Stimulated activated CD4-positive, alpha-beta T cell treated with anti-CD3 and anti-CD28 coated beads, Interleukin-1b, Interleukin-23, amount 100 ng/mL, for 24 hours (primary cell): ENCODE measurements at places on chromosomes 1 and 21.

- DNase-seq, result no peak
Measured at GRCh38 chr1:236206548-236206947, 64.2 kb downstream of the GPR137B start.

GRCh38 chr1:171954361-171954760, 113.1 kb downstream of the DNM3 start:
- DNase-seq, result no peak

- DNase-seq, result no peak
Measured at GRCh38 chr1:33826311-33826710, 37.6 kb upstream of the HMGB4 start.

DNA sequence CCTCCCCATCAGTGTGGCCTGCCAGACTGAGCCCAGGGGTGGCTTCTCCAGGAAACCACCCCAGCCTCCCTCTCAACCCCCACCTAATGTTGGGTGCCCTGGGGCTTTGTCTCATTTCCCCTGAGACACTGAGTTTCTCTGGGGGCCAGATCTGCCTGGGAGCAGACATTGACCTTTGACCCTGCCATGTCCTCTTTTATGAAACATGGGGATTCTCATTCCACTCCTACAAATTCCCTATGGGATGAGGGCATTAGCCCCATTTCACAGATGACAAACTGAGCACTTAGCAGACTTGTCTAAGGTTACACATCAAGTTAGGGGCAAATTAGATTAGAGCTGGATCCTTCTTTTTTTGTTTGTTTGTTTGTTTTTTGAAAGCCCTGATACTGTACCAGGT, 24.1 kb downstream of the RHBG start:
- DNase-seq, result no peak

GRCh38 chr1:89125240-89125912, 538 bp downstream of the GBP2 start:
- DNase-seq, result no peak

GRCh38 chr1:27561124-27561899, 42.6 kb downstream of the AHDC1 start:
- DNase-seq, result no peak
